NCI-H1105 treated with DMSO at 0.1 percent for 48 hours (cell line): ENCODE measurements at places on chromosomes 7 and 10.

DNA sequence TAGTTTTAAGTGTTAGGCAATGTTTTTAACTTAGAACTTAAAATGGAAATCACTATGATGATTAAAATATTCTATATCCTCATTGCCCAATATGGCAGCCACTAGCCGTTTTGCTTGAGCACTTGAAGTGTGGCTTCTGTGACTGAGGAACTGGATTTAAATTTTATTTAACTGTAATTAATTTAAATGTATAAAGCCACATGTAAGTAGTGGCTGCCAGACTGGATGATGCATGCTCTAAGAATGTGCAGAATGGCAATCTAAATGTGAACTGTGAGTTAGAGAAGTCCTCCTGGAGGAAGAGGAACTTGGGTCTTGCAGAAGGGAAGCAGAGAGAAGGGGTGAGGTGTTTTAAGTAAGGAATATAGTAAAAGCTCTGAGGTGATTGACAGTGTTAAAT is 451.4 kb downstream of the SUGCT start:
- no peak for DNase-seq

GRCh38 chr7:36986948-36987724 is 262.8 kb upstream of the AOAH start:
- peak; percentile 21 for DNase-seq

GRCh38 chr7:139423091-139423490 is 60.4 kb downstream of the KLRG2 start:
- DNase-seq: no peak

GRCh38 chr10:80500572-80501380 is 36.9 kb upstream of the SH2D4B start:
- no peak for DNase-seq

GRCh38 chr7:148503900-148504487 is 86.6 kb upstream of the C7orf33 start:
- peak; percentile 37 for DNase-seq

- DNase-seq: peak; percentile 57
Measured at GRCh38 chr10:133261726-133262325, 14.8 kb downstream of the ADAM8 start.

GRCh38 chr10:70558295-70558694 is 44.2 kb downstream of the PRF1 start:
- DNase-seq: no peak

DNA sequence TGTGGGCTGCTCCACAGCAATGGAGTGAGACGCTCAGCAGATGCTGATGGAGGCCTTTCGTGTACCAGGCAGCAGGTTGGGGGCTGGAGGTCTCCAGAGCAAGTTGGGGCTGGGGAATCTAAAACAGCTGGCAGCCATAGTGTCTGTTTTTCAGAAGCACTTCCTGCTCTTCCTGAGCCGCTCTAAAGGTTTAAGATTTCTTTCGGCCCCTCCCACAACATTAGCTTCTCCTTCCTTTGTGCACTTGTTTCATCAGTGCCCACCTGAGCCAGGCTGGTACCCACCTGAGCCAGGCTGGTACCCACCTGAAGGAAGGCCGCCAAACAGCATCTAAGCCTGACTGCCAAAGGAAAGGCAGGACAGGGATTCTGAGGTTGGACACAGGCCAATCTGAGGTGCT is 18.4 kb upstream of the WAPL start:
- DNase-seq: no peak

DNA sequence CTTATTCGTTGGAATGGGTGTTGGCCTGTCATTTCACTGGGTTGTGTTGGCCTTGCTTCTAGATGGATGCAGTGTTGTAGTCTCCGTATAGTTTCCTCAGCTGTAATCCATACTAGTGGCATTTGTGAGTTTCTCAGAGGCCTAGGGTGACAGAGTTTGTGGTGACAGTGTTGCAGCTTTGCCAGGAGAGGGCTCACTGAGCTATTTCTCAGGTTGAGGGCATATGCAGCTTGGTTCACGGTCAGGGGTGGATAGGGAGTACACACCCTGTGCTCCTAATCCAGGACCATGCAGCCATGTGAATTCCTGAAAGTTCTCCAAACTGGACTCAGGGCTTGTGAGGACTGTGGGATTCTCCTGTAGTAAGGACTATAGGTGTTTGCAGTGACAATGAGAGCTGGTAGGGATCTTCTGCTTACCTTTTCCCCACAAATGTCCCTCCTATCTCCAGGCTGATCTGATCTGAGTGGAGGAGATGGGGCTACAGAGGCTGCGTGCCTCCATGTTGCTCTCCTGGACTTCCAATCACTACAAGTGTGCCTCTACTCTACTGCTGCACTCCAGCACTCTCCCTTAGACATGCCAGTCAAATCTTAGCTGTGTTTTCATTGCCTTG is 229.0 kb downstream of the STK31 start:
- peak; percentile 29 for DNase-seq

GRCh38 chr7:47039089-47039648 is 542.7 kb downstream of the TNS3 start:
- no peak for DNase-seq

- DNase-seq: no peak
Measured at GRCh38 chr10:92208736-92209135, 82.1 kb downstream of the CPEB3 start.

GRCh38 chr10:26730552-26730951 is 33.1 kb downstream of the PDSS1 start:
- no peak for DNase-seq

GRCh38 chr10:70120417-70120816 is 12.2 kb downstream of the AIFM2 start:
- no peak for DNase-seq

DNA sequence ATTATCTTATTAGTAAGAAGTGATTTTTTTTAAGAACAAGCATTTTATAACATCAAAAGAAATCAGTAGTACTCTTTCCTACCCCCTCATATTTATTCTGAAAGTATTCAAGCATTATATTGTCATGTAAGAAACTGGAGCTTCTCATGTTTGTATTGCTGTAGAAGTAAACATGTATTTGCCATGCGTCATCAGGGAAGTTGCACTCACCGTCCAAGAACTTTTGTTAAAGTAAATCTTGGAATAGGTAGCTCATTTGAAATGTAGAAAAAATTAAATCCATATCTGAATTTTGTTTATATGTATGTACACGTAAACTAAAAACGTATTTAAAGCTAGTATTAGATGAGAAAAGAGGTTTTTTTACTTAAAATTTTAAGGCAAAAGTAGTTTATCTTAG is 96.8 kb downstream of the PTEN start:
- DNase-seq: no peak

- DNase-seq: peak; percentile 59
Measured at GRCh38 chr7:122520971-122521555, 177.9 kb downstream of the RNF133 start.

GRCh38 chr10:11175823-11176243 is 158.2 kb downstream of the CELF2 start:
- DNase-seq: no peak

DNA sequence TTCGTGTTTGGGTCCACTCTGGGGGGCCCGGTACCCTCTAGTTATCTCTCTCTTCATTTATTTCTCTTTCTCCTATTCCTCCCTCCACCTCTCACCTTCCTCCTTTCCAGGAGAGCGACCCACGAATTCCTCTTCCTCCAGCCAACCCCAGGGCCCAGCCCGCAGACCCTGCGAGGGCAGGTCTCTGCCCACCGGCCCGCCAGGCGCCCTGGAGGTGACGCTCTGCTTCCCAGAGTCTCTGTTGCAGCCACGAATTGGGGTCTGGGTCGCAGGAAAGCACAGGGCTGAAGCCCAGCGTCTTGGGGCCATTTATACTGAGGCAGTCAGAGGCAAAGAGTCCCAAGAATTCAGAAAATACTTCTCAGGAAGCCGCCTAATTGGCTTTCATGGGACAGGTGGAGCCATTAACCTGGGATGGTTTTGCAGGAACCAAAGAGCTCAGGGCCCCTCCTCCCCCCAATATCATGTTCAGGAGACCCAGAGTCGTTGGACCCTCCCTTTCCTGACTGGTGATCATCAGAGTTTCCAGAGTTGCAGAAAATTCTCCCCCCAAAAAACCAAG is 2.7 kb upstream of the EN2 start:
- no peak for DNase-seq

GRCh38 chr10:31134311-31134952 is 102.8 kb upstream of the ZNF438 start:
- peak; percentile 47 for DNase-seq

DNA sequence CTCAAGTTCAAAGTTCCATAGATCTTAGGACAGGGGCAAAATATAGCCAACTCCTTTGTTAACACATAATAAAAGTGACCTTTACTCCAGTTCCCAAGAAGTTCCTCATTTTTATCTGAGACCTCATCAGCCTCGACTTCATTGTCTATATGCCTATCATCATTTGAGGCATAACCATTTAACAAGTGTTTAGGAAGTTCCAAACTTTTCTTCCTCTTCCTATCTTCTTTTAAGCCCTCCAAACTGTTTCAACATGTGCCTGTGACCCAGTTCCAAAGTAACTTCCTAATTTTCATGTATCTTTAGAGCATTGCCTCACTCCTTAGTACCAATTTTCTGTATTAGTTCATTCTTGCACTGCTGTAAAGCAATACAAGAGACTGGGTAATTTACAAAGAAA is 569.1 kb downstream of the ANKRD7 start:
- DNase-seq: no peak

DNA sequence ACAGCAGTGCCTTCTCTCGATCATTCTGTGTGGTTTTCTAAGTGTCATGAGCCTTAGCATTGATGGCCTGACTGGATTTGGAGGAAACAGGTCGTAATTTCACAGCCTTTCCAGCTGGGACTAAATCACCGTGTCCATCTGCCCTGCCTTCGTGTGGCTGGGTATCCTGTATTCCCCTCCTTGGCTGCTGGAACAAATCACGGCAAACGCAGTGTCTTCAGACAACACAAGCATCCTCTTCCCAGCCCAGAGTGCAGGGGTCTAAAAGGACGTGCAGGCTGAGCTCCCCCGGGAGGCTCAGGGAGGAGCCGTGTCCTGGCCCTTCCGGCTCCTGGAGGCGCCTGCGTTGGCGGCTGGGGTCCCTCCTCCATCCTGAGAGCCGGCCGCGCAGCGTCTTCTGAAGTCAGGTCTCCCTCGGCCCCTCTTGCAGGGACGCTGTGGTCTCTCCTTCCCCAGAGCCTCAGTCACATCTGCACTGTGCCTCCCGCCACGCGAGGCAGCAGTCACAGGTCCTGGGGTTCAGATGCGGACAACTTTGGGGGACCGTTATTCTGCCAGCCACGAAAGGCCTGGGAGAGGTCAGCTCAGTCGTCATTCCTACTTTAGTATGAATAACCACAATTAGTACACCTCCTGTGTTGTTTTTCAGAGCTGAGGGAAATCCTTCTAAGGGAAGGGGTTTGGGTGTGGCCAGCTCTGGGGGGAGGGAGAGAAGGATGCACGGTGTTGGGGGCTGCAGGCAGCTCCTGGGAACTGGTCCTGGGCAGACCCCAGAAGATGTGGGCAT is 41.1 kb downstream of the FAM20C start:
- DNase-seq: no peak

- DNase-seq: no peak
Measured at GRCh38 chr10:26327811-26328210, 110.3 kb upstream of the APBB1IP start.

- DNase-seq: no peak
Measured at GRCh38 chr7:106715730-106716129, 54.8 kb upstream of the CCDC71L start.

- no peak for DNase-seq
Measured at GRCh38 chr7:6385110-6385781, 62.5 kb downstream of the DAGLB start.

DNA sequence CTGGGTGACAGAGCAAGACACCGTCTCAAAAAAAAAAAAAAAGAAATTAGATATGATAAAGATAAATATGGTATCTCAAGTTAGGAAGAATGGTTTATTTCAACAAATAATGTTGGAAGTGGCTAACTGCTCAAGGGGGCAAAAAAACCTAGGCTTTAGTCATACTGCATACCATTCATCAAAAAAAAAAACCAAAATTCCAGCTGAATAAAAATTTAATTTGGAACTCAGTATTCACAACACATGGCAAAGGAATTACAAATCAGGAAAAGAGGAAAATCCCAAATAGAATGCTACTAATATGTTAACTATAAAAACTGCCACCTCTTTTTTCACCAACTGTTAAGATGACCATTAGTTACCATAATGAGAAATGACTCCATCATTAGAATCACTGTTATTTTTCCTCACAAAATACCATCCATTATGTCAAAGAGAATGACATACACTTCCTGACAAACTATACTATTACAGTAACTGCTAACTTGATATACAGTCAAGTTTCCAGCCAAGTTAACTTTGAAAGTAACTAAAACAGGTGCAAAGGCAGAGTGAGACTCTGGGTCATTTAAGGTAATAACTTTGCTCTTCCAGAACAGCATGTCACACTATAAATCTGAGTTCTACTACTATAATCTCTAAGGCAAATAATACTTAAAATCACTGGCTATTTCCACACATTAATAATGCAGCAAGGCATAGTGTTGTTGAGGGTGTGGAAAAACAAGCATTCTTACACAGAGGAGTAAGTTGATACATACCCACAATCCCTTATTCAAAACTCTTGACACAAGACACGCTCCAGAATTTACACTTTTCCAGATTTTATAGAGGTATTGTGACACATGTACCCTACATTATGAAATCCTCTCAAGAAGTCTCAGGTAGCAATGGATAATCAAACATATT is 10.2 kb downstream of the KBTBD2 start:
- no peak for DNase-seq

GRCh38 chr10:131077724-131078123 is 233.8 kb downstream of the TCERG1L start:
- no peak for DNase-seq

- peak; percentile 23 for DNase-seq
Measured at GRCh38 chr7:108211382-108212201, 81.4 kb upstream of the LAMB4 start.

DNA sequence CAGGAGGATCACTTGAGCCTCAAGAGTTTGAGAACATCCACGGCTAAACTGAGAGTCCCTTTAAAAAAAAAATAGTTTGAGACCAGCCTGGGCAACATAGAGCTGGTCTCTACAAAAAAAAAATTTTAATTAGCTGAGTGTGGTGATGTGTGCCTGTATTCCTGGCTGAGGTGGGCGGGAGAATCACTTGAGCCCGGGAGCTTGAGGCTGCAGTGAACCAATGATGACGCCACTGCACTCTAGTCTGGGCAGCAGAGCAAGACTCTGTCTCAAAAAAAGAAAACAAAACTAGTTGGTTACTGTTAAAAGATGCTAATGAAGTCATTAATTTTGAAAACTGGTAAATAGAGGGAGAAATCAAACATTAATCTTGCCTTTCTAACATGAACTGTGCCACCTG is 76.4 kb downstream of the MMRN2 start:
- no peak for DNase-seq

- no peak for DNase-seq
Measured at GRCh38 chr7:68267486-68267885, 1270.9 kb downstream of the TYW1 start.

DNA sequence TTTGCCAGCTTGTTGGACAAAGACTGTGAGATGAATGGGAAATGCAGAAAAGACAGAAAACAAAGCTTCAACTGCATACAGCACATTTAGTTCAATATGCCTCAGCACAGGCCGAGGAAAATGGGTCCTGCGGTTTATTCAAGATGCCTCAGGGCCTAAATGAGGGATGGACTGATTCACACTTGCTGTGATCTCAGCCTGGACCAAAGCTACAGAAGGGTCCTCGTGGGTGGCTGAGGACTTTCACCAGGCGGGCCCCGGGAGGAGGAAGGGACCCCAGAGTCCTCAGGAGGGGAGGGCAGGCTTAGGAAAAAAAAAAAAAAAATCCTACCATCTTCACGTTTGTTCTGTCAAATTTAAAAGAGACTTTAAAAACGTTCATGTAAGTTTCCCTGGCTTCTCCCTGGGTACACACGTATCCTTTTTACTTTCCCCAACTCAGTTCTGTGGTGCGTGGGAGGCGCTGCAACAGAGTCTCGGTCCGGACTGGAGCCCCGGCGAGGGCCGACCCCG is 624 bp upstream of the ZNF783 start:
- DNase-seq: peak; percentile 1
